ENCODE measurements at places on chromosomes 13 and 19.

GRCh38 chr19:54454781-54455675, 6.0 kb downstream of the LENG8 start:
- DNase-seq, result no peak

DNA sequence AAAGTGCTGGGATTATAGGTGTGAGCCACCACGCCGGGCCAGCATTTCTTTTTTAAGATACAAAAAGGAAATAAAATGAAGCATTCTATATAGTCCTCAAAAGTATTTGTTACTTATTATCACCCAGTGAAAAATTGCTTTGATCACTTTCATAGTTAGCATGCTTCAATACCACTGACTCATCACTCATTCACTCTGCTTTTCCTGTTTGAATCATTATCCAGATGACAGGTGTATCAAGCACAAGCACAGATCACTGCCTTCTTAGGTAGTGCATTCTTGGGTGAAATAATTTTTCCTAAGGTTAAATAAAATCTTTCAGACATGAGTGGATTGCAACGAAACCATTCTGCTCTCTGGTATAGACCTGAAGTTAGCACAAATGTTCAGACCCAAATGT, 35.8 kb upstream of the SPART start:
- no peak for DNase-seq

DNA sequence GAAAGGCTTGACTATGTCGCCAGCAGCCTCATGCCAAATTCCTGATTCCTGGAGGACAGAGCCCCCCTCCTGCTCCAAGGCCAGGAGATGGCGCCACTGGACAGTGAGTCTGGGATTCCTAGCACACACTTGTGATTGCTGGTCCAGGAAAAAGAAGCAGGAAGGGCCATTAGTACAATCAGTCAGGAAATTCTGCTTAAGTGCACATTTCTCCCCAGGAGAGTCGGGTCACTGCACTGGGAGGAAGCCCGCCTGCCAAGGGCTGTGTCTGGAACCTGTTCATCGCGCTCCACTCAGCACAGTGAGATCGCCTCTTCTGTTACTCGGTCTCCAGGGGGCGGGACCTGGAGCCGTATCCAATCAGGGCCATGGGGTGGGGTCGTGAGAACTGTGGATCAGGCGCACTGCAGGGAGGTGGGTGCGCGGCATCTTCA, 65.1 kb downstream of the ZNF823 start:
- DNase-seq, result peak; percentile 65

DNA sequence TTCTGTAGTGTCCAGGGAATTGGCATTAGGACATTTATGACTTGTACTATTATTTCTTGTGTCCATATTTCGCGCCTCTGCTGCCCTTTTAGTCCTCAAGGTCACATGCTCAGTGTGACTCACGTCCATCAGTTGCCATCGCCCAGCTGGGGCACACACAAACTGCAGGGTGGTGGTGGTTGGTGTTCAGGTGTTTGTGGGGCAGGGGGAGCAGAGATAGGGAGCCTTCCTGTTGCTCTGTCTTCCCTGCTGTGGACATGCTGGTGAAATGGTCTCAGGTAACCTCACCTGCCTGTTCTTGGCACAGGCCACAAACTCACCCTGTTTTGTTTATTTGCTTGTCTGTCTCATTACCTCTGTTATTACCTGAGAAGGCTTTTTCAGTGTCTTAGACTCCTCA, 22.4 kb downstream of the PRR12 start:
- no peak for DNase-seq

DNA sequence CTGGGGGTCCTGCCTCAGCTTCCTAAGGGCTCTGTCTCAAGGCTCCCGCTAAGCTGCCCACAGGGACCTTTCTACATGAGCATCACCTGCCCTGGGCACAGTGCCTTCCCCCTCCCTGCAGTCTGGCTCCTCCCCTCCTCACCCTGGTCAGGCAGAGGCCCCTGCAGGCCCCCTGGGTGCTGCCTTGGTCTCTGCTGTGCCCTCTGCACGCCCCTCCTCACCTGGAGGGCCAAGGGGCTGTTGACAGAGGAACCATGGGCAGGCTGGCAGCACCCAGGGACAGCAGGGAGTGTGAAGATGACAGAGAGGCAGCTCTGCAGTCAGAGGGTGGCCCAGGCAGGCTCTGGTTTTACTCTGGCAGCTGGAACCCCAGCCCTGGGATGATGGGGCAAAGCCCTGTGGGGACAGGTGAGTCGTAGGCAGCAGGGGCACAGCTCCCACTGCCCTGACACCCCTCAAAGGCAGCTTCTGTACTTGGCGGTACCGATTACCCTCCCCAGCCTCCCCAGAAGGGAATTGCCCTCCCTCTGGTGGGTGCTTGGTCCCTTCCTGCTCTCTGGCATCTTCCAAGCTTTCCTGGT, 43.1 kb downstream of the SUGP2 start:
- DNase-seq, result no peak

DNA sequence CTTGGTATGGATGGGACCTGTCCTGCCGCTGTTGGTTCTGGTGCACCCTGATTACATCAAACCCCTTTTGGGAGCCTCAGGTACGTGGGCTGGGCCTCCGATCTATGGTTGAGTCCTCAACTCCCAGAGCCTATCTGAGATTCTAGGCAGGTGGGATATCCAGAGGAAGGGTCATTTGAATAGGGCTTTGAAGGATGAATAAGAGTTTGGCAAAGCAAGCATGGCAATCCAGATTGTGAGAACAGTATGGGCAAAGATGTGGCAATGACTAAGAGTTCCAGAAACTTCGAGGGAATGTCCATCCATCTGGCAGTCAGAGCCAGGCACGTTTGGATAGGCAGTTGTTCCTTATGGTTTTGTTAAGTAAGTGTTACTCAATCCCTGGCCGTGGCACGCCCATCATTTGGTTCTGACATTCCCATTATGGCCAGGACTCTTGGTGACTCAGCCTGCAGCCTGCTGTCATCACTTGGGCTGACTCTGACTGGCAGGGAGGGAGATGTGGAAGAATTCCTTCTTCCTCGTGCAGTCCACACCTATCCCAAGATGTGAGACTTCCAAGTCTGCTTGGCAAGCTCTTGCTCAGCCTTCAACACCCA, 21.5 kb downstream of the CYP4F22 start:
- no peak for DNase-seq

DNA sequence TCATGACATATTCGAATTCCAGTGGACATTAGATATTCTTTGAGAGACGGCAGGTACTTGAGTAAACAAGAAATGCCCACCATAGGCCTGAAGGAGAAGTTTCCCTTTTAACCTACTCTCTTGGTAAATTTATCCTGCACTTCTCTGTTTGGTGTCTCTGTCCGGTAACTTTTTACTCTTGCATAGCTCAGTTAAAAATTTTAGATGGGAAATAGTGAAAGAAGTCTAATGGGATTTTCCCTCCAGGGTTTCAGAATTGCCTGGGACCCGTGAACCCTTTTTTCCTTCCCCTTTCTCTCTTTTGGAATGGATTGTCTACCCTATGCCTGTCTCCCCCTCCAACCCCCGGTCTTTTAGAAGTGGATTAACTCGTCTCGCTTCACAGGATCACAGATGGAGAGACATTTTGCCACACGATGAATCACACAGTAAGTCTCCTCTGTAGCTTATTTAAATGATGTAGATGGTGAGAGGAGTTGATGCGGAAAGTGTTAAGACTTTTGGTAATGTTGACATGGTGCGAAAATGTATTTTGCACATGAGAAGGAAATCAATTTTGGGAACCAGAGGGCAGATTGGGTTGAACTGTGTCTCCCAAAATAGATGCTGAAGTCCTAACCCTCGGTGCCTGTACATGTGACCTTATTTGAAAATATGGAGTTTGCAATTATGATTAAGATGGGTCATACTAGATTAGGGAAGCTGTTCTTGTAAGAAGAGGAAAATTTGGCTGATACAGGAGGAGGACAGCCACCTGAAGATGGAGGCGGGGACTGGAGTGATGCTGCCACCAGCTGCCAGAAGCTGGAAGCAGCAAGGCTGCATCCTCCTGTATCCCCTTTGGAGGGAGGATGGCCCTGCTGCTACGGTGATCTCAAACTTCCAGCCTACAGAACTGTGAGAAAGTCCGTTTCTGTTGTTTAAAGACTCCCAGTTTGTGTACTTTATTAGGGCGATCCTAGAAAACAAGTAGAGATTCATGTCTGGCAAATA, 711 bp upstream of the MIPEP start:
- DNase-seq, result no peak

DNA sequence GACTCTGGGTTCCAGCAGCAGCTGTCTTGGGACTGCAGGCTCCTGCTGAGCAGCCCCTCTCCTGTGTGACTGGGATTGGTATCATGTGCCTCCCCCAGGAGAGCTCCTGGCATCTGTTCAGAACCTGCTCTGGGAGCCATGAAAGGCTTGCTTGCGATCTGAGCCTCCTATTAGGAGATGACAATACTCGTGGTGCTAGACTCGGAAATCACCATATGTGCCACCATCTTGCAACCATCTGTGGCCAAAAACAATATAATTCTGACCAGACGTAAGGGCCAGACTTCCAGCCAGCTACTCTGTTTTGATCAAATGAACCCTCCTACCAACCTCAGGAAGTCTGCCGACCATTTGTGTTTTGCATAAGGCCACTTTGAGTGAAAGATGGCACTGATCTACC, 484.7 kb downstream of the IRS2 start:
- DNase-seq, result peak; percentile 32

- peak; percentile 98 for DNase-seq
Measured at GRCh38 chr13:60163478-60164233, at the start of gene DIAPH3. Gene DIAPH3 (minus strand): TSS chr13:60163928. CDS start chr13:60163766, 162 bp downstream.

DNA sequence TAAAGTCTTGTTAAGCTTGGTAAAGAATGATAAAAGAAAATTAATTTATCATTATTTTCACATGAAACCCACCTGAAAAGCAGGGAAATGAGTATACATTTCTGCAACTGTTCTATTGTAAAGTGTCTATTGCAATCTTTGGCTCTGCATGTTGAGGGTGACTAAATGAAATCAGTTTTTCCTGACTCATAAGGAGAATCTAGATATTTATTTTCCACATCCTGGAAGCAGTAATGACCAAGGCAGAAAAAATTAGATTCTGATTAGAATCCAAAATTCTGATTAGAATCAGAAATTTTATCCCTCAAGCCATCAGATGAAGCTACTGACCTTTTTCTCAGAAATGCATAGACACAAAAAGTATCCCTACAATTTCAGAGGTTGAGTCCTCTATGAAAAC, 178.4 kb downstream of the MYO16 start:
- DNase-seq, result no peak

GRCh38 chr13:96781141-96781540, 213.1 kb downstream of the OXGR1 start:
- no peak for DNase-seq

DNA sequence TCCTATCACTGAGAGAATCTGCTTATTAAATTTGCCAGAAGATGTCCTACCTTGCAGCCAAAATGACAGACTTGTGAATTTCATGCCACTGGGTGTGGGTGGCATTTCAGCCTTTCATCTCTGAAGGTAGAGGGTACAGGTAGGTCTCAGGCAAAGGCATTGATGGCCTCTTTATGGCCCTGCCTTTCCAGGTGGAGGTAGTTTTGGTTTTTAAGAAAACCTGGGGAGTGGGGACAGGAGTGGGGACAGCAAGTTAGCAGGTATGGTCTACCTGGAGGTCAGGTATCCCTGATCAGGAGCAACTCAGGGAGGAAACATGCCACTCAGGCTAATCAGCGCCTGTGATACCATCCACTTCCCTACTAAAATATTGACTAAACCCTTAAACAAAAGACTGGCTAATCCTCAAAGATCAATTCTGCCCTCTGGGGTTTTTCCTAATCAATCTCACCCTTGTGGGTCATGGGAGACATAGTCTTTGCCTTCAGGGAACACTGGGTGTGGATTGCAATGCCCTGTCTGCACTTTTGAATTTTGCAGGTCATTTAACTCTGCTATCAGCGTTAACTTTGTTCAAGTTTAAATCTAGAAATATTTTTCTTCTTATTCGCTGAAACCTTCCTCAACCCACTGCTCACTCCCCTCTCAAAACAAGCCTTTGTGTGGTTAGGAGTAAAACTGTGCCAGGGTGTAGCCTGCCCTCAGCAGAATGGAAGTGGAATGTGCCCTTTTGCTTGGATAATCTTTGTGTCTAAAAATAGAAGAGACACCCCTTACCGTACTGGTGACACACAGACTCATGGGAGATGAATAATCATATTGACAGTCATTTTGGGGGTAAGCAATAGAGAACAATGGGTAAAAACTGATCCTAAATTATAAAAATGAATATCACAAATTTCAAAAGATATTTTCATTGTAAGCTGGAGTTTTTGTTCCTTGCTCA, 233.7 kb downstream of the COG6 start:
- no peak for DNase-seq

- DNase-seq, result no peak
Measured at GRCh38 chr13:45623516-45624090, 8.1 kb upstream of the ERICH6B start.

- no peak for DNase-seq
Measured at GRCh38 chr13:46202966-46203365, 8.8 kb upstream of the LRRC63 start.

DNA sequence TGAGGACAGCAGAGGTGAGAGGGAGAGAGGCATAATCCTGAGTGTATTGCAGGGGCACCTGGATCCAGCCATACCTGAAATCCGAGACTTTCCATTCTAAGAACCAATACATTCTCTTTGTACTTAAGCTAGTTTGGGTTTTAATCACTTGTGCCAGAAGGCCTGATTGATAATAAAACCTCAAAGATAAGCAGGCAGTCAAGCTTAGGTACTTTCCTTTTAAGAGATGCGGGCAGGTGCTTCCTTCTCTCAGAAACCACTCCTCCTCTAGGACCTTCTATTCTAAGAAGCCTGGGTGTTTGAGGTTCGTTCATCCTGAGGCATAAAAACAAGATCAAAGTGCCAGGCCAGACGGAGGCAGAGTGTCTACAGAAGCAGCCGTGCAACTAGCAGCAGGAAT, 22.2 kb downstream of the FAM187B start:
- no peak for DNase-seq

DNA sequence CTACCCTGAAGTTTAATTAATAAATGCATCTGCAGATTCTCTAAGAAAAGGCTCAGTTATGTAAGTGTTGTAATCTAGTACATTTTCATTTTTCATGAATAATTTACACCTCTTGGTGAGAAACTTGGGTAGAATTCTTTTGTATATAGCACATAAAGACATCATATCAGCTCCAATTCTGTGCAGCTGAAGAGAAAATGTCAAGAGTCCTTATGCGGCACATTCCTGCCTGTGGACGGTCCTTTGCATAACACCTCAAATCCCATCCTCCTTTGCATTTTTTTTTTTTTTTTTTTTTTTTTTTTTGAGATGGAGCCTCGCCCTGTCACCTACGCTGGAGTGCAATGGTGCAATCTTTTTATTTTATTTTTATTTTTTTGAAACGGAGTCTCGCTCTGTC, 60.2 kb upstream of the RAP2A start:
- no peak for DNase-seq

DNA sequence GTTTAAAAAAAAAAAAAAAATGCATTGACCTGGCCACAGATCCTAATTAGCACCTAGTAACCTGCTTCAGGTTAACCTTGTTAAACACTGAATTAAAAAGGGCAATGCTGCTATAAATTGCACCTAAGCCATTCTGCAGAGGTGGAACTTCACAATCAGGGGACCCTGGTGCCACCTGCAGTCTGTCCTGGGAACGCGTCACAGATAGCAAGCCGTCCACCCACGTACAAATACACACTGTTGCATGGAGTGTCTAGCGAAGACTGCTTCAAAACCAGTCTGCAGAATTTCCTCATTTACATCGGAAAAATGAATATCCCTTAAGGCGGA, 169.3 kb downstream of the COL4A1 start:
- DNase-seq, result no peak

All from BE2C (cell line).